Pulmonary artery endothelial cell (primary cell): ENCODE measurements at places on chromosomes 16 and 17. TPM values are rescaled to one million over a fixed set of nuclear protein-coding genes. Genes with fewer than 3 reads are reported as not detected.
A peak's percentile ranks its signal among the peaks of the same experiment; 100 is the strongest.

Gene ALDOC
- total RNA-seq = 22.0 and 53.9 TPM in 2 replicates

- no peak for DNase-seq
These were observed 1.2 kb upstream of the MPRIP start for GRCh38 chr17:17041018-17041521.

GRCh38 chr16:11719171-11719570 lies 23.5 kb downstream of the TXNDC11 start:
- no peak for DNase-seq

GRCh38 chr17:28258347-28258887 lies 60.6 kb upstream of the TMEM97 start:
- no peak for DNase-seq

DNA sequence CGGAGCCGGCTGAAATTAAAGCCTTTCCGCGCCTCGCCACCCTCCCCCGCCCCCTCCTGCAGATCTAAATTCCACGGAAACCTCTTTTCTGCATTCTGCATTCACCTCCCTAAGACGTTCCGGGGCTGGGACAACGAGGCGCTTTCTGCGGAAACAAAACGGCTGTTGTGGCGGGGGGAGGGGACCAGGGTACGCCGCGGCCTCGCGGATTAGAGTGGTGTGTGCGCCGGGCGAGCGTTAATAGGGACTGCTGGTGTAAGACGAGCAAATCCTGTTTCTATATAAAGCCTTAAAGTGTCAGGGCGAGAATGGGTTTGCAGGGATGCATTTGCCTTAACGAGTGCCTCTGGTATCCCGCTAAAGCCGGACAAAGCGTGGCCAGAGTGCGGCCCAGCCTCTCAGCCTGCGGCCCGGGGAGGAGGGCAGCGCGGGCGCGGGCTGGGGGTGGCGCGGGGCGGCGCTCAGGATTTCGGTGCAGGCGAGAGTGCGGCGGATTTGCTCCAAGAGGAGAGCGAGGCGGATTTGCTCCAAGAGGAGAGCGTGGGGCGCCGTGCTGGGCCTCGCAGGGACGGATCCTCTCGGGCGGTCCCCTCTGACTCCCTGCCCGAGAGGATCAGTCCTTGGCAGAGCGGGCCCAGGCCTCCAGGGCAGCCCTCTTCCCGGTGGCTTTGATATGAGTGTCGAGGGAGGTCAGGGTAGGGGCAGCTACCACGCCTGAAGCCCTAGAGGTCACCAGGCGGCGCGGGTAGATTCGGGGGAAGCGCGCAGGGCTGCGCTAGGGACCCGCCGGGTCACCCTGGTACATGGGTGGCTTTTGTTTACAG lies 5.1 kb downstream of the BAHCC1 start:
- no peak for DNase-seq

- no peak for DNase-seq
These were observed 10.6 kb upstream of the NUP85 start for GRCh38 chr17:75194879-75195278.

DNA sequence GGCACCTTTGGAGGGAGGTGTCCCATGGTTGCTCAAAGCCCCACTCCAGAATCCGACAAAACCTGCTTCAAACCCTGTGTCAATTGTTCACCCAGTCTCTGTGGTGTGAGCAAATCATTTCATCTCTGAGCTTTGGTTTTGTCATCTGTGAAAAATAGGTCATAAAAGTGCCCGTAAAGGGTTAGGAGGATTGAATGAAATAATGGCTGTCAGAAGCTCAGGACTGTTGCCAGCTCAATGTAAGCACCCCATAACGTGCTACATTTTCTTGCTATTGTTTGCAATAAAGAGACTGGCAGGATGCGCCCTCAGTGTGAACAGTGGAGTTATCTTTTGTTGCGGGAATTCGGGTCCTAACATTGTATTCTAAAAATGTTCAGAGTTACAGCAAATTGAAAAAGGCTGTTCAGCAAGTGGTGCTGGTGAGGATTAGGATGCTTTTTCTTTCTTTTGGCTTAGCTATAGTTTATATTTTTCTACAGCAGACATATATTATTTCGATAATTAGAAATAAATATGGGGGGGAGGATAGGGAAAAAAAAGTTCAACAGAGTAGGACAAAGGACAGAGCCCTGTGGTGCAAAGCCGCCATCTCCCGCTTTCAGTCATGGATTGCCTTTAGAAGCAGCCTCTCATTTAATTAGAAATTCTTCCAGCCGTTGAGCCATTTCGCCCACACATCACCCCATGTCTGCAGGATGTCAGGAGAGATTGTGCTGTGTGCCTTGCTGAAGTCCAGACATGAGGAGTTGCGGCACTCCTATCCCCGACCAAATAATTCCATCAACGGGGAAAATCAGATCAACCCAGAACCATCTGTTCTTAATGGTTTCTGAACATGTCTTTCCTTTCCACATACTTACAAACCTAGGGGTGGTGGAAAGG lies 20.9 kb upstream of the PYY start:
- DNase-seq = no peak

Gene FOXJ1
- not detected in 2 replicates for total RNA-seq

- DNase-seq = no peak
These were observed 1.8 kb downstream of the PRSS22 start for GRCh38 chr16:2856061-2856670.

GRCh38 chr17:57615836-57616757 lies 129.0 kb downstream of the CCDC182 start:
- no peak for DNase-seq

GRCh38 chr16:52578007-52578828 lies 31.3 kb upstream of the TOX3 start:
- DNase-seq = no peak

GRCh38 chr17:41959336-41960095 lies 7.1 kb upstream of the CNP start:
- no peak for DNase-seq

DNA sequence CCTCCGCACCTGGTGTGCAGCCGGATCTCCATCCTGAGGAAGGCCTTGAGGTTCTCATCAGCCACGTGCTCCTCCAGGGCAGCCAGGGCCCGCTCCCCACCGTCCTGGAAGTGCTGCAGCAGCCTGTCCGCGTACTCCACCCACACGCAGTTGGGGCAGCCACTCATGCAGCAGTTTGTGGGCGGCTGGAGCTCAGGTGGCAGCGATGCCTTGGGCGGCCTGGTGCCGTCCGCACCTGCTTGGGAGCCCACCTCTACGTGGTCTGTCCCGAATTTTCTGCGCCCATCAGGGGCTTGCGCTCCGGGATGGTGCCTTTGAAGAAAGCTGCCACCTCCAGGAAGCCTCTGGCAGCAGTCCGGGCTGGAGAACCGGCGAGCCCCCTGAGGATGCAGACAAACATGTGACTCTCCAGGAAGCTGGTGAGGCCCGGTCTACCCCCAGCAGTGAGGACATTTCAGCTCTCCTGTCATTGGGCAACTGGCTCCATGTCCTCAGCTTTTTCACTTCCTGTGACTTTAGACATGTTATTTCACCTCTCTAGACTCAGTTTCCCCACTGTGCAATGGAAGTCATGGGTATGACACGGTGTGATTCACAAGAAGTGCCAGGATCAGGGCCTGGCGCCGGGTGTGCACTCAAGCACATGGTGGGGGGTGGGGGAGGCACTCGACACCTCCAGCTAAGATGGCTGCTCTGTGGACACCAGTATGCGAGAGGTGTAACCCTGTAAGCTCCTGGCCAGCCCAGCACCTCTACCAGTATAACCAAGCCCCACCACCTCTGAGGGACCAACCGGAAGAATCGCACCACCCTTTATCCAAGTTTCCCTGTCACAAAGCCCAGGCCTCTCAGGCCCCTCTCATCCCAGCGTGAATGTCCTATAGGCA lies 957 bp downstream of the OXLD1 start:
- DNase-seq = no peak

Gene WNT9B
- not detected in 2 replicates for total RNA-seq

Gene ACSM5
- not detected in 2 replicates for total RNA-seq

DNA sequence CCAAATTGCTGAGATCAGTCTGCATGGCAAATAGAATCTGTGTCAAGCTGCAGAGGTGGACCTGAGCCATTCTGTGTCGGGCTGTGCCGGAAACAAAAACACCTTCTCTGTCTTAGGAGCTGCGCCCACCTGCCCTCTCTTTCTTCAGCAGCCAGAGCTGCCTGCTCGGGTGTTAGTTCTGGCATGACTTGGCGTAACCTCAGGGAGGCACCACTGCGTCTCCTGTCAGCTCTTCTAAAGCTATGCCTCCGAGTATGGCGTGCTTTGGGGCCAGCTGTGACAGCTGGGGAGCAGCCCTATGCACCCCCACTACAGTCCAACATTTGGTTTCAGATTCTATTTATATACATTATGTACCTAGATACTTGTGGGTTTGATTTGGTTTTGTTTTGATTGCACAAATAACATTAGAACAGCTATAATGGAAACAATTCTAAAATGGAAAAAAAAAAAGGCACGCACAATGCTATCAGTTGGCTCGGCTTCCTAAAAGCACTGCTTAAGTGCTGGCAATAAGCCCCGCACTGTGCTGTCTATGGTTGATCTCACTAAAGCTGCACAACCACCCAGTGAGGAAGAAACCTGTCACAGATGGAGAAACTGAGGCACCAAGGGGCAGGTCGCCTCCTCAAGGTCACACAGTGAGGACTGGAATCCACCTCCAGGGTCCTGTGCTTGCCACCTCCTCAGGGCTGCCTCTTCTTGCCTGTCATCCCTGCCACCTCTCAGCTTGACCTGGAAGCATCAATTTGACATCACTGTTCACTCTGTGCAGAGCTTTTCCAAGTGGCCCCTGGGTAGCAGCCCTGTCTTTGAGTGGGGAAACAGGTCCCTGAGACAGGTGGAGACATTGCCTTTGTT lies 18.7 kb upstream of the ADGRG1 start:
- DNase-seq = no peak

DNA sequence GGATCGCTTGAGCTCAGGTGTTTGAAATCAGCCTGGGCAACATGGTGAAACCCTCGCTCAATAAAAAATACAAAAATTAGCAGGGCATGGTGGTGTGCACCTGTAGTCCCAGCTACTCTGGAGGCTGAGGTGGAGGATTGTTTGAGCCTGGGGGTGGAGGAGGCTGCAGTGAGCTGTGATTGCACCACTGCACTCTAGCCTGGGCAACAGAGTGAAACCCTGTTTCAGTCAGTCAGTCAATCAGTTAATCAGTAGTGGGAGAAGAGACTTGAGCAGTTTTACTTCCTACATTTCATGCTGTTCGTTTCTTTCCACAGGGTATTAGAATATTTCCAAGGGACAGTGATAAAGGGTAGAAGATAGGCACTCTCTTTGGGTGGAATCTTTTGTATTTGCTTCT lies 8.8 kb downstream of the MAP3K3 start:
- DNase-seq = no peak

Gene TSPOAP1
- not detected in 2 replicates for total RNA-seq

DNA sequence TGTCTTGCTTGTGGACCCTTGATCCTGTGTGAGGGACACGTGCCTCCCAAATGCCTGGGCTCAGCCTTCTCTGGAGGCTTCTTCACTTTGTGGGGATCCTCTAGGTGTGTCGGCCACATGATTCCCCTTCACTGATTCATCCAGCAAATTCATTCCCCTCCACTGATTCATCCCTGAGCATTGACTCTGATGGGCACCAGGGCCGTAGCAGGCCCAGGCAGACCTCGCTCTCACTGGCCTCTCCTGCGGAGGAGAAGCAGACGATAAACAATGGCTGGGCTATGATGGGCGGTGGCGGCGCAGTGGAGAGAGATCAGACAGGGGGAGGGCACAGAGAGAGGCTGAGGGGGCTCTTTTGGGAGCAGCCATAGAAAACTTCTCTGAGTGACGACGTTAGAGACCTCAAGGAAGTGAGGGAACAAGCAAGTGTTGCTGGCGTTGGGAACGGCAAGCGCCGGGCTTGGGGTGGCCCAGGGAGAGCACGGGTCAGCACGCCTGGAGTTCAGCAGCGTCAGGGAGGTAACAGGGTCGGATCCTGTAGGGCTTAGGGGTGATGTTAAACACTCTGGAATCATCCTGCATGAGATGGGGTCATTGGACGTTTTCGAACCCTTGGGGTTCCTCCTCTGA lies 17.5 kb upstream of the RPTOR start:
- DNase-seq = no peak

DNA sequence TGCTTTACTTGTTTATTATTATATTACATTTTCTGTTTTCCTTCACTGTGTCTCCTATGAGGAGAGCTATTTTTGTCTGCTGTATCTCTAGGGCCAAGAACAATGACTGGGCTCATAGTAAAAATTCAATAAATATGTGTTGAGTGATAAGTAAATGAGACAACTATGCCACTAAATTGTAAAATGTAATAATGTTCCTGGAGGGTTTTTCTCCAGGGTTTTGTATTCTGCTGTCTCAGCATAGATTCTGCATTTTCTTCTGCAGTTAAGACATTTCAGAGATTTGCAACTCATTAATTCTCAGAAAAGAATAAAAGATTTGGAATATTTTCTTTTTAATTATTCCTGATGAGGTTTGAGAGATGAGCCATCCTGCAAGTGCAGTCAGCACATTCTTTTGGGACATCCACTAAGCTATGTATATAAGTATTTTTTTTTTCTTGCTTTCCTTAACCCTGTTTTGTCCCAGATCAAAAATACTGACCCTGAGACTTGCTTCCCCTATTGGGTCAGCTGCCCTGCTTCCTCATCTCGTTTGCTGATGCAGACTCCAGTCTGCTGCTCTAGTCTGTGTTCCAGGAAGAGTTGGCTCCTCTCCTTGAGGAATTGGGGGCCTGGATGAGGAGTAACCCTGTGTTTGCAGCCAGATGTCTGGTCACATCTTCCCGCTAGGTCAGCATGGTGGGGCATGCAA lies 122.9 kb downstream of the ABCA8 start:
- DNase-seq = no peak

Gene IRF8
- not detected in 2 replicates for total RNA-seq

Gene PRAC2
- total RNA-seq = not detected in 2 replicates

Gene HNF1B
- not detected in 2 replicates for total RNA-seq

- no peak for DNase-seq
These were observed 918 bp upstream of the NLRC3 start for GRCh38 chr16:3578121-3578520.

Gene ABCC12
- total RNA-seq = not detected in 2 replicates

Gene SOST
- not detected in 2 replicates for total RNA-seq

GRCh38 chr17:17341452-17341851 lies 38.3 kb downstream of the NT5M start:
- no peak for DNase-seq

GRCh38 chr17:65170839-65171238 lies 33.7 kb downstream of the RGS9 start:
- peak; percentile 73 for DNase-seq

DNA sequence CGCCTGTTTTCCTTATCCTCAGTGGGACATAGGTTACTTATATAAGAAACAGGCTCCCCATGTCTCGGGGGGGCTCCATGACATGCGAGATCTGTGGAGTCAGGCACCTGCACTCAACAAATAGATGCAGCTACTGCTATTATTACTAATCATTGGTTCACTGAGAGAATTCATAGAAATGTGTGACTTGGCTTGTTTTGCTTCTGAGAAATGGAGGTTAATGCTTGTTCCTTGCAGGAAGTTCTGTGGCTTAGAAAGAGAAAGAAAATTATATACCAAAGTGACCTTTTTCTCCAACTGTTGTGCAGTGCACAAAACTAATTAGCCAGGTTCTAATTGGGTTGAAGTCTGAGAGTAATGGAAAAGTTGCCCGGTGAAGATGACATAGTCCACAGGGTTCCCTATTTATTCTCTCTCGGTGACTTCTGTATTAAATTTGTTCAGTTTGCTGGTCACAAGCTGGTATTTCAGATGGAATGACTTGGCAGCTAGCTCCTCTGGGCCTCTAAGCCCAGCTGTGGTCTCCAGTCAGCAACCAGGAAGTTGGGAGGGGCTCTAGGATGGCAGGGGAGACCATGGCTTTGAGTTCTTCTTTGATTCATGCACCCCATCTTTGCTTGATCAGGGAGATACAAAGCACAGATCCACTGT lies 17.6 kb upstream of the MAF start:
- DNase-seq = no peak

GRCh38 chr16:48542966-48543365 lies 67.0 kb downstream of the N4BP1 start:
- DNase-seq = no peak

Gene PTGES3L
- total RNA-seq = 0.26 TPM in 1 of 2 replicates, not detected in the other

- no peak for DNase-seq
These were observed 206.5 kb upstream of the GOT2 start for GRCh38 chr16:58940609-58941008.

Gene NHERF2
- 53.2 and 76.2 TPM in 2 replicates for total RNA-seq
